ENCODE measurements at places on chromosomes 2 and 18. TPM values are rescaled to one million over a fixed set of nuclear protein-coding genes. Genes with fewer than 3 reads are reported as not detected.

DNA sequence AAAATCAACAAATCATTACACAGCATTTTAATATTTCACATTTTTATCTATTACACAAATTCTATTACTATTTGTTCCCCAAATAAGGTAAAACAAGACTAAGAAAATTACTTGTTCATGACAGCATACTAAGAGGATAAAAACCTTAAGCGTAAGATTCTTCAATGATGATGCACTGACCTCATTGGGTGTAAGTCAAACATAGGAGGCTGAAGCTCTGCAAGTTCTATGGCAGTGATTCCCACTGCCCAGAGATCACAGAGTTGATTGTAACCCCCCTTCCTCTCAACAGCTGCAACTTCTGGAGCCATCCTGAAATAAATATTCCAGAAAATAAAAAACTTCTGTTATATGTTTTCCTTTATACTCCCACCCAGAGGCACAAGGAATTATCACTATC, 82.2 kb upstream of the CDKL4 start:
- no peaks in the 10 kb centered on the region for H3K27me3 ChIP-seq
- H3K27ac ChIP-seq: no peak overlapping the region
- no peak for DNase-seq
- H3K36me3 ChIP-seq: no peaks in the 10 kb centered on the region

GRCh38 chr2:32838949-32839348, 107.8 kb upstream of the LTBP1 start:
- H3K27me3 ChIP-seq: no peaks in the 10 kb centered on the region
- no peak overlapping the region for H3K4me3 ChIP-seq
- H3K27ac ChIP-seq: no peak overlapping the region
- no peaks in the 10 kb centered on the region for H3K4me1 ChIP-seq
- no peak for DNase-seq

GRCh38 chr2:20596973-20597859, 53.7 kb downstream of the HS1BP3 start:
- H3K4me3 ChIP-seq: no peak overlapping the region
- no peaks in the 10 kb centered on the region for H3K27me3 ChIP-seq
- H3K4me1 ChIP-seq: no peaks in the 10 kb centered on the region
- H3K27ac ChIP-seq: no peak overlapping the region

DNA sequence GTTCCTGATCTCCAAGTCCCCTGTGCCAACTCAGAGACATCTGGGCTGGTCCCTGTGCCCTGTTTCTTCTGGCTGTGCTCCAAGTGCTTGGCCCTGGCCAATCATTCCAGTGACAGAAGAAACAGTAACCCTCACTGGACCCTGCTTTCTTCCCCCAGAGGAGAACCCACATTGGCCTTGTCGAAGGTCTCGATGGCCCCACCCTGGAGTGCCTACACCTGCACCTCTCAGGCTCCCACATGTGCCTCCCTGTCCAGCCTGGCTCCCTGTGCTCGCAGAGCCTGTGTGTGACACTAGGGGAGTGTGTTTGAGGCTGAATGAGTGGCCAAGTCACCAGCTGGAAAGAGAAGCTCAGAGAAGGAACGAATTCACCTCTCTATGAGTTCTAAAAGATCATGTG, 5.9 kb upstream of the MAL start:
- H3K4me3 ChIP-seq: no peak overlapping the region
- peaks cover 27% of the 10 kb centered on the region for H3K4me1 ChIP-seq
- no peaks in the 10 kb centered on the region for H3K36me3 ChIP-seq
- no peaks in the 10 kb centered on the region for H3K27me3 ChIP-seq
- no peak for DNase-seq

- peak overlapping the region; percentile 21 for H3K27ac ChIP-seq
- H3K27me3 ChIP-seq: no peaks in the 10 kb centered on the region
- peaks cover 99% of the 10 kb centered on the region for H3K4me1 ChIP-seq
- DNase-seq: no peak
These were observed 59.4 kb downstream of the DGKD start for GRCh38 chr2:233413559-233414272.

GRCh38 chr18:3059272-3059671, 46.3 kb upstream of the LPIN2 start:
- no peaks in the 10 kb centered on the region for H3K27me3 ChIP-seq
- H3K27ac ChIP-seq: peak overlapping the region; percentile 93
- no peak overlapping the region for H3K4me3 ChIP-seq
- no peaks in the 10 kb centered on the region for H3K36me3 ChIP-seq

DNA sequence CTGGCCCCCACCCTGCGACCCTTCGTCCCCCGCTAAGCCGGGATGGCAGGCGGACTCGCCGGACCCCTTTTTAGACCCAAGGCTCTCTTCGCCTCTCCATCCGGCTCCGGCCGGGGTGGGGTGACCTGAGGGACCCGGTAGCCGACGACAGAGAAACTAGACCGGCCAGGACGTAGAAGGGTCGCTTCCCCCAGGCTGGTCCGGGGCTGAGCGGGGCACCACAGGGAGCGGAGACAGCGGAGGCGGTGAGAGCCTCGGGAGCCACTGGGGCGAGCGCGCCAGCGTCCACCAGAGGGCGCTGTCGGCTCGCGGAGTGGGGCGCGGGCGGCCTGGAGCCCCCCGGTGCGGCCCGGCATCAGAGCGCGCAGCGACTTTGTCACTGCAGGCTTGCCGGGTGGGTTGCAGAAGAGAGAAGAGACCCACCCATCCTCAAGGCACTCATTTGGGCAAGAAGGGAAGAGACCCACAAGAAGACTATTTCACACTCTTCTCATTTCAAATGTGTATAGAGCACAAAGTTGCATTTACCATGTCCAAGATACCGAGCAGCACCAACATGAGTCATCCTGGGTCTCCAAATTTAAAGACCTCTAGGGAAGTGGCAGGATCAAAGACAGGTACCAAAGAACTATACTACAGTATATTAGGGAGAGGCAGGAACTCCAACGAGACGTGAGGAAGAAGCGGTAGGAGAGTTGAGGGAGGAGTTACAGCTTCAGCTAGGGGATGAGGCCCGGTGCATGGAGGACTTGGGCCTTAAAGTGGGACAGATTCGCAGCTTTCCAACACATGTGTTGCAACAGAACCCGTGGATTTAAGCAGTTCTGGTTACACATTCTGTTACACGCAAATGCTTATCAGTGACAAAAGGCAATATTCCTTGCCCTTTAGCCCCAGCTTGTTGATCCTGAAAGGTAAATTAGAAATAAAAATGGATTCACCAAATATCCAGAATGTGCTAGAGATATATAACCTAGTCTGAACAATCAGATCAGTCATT, 7.6 kb upstream of the PRKCE start:
- peaks cover 8% of the 10 kb centered on the region for H3K27me3 ChIP-seq
- peaks cover 9% of the 10 kb centered on the region for H3K4me1 ChIP-seq
- no peak overlapping the region for H3K27ac ChIP-seq
- H3K4me3 ChIP-seq: no peak overlapping the region

Gene CARF
- 24.4 TPM for total RNA-seq

Data from CD4-positive, alpha-beta memory T cell (primary cell).